ENCODE measurements at places on chromosomes 7 and 10.

DNA sequence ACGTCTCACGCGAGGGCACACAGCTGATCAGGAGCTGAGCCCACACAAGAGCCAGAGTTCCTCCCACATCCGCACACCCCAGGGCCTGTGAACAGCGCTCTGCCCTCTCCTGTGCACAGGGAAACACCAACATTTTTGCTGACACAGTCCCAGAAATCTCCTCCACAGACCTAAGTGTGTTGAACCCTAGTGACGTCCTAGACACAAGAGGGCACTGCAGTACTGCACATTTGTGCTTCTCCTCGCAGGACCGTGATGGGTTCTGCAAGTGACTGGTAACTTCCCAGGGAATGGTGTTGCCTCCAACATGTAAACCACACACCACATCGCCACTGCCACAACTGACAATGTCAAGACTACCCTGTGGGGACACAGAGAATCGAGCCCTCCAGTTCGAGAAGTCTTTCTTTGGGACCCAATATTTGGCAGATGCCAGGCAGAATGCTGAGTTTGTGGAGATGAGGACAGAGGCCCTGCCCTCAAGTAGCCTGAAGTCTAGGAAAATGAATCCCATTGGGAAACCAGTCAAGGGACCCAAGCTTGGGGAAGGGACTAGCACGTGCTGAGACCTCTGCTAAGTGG lies 170.3 kb downstream of the PAXIP1 start:
- no peak for DNase-seq

DNA sequence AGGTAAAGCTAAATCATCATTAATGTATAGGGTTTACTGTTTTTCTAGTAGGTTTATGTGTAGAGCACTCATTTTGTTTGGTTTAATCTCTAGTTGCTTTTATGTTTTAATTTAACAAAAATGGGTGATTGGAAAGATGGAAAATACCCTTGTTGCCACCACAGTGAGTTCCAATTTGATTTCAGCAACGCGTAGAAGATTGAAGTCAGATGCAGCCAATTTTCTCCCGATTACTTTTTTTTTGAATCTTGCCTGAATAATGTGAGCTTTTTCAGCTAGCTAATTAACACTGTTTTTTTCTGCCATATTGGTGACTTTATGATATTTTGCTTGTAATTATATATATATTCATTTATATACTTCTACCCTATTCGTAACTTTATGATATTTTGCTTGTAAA lies 293.8 kb downstream of the SDK1 start:
- no peak for DNase-seq

GRCh38 chr10:120891365-120891764 lies 40.2 kb downstream of the WDR11 start:
- DNase-seq: no peak

DNA sequence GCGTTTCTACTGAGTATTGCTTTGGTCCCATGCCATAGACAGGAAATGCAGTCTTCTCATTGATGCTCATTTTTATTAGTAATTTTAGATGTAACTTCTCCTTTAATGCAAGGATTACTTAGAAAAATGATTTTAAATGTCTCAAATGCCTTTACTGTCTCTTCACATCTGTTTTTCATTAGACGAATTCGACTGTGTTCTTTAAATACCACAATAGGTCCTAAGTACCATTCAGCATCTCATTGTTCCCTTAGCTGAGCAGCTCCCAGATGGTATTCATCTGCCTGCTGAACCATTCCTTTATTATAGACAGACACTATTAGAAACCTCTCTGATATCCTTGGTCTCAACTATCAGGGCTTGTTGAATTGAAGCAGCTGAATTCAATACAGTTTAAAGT lies 113.6 kb downstream of the LSMEM1 start:
- no peak for DNase-seq

DNA sequence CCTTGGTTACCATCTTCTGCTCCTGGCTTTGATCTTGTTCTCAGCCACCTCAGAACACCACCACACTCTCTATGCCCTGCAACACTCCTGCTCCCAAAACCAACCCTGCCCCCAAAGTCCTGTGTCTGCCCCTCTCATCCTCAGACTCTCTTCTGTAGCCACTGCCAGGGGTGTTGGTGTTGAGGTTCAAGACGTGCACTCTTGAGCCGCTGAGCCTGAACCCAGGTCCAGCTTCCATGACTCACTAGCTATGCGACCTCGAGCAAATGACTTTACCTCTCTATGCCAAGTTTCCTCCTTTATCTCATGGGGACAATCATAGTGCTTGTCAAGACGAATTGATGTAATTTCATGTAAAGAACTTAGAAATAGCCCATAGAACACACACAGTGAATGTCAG lies 840 bp upstream of the ATP6V0A4 start:
- DNase-seq: no peak

All from pulmonary artery endothelial cell (primary cell).